T-cell (primary cell): ENCODE measurements at places on chromosomes 7 and 10. TPM values are rescaled to one million over a fixed set of nuclear protein-coding genes. Genes with fewer than 3 reads are reported as not detected.

TMEM139 gene
- total RNA-seq: 1.6 TPM

LIPF gene
- not detected for total RNA-seq

NUTM2E gene
- total RNA-seq: 0.70 TPM

PNLIPRP3 gene
- not detected for total RNA-seq

IKZF1 gene
- total RNA-seq: 457 TPM

FOXP2 gene
- total RNA-seq: not detected

TMEM213 gene
- not detected for total RNA-seq

SPDYE2B gene
- total RNA-seq: not detected

VWC2 gene
- total RNA-seq: not detected
